HFFc6 (cell line): ENCODE measurements at places on chromosomes 2 and 18.
A peak's percentile ranks its signal among the peaks of the same experiment; 100 is the strongest.

DNA sequence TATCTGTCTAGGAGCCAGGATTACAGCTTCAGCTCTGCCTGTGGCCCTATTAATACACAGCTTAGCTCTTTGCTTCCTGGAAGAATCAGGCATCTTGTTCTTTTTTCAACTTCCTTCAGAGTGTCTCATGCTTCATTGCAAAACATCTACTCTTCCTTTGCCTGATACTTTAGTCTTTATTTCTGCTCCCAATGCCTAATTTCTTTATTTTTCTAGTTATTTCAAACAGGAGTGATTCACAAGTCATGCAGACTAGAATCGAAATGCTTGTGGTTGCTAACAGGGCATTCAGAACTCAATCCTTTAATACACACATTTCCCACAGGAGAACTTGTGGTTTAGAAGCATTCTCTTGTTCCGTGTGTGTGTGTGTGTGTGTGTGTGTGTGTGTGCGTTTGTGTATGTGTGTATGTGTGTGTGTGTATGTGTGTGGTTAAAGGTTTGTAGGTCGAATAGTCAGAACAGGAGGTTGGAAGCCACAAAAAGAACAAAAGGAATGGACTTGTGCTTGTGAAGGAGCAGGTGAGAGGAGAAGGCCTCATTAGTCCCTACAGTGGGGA is 28.3 kb upstream of the INSIG2 start:
- peak; percentile 88 for DNase-seq

DNA sequence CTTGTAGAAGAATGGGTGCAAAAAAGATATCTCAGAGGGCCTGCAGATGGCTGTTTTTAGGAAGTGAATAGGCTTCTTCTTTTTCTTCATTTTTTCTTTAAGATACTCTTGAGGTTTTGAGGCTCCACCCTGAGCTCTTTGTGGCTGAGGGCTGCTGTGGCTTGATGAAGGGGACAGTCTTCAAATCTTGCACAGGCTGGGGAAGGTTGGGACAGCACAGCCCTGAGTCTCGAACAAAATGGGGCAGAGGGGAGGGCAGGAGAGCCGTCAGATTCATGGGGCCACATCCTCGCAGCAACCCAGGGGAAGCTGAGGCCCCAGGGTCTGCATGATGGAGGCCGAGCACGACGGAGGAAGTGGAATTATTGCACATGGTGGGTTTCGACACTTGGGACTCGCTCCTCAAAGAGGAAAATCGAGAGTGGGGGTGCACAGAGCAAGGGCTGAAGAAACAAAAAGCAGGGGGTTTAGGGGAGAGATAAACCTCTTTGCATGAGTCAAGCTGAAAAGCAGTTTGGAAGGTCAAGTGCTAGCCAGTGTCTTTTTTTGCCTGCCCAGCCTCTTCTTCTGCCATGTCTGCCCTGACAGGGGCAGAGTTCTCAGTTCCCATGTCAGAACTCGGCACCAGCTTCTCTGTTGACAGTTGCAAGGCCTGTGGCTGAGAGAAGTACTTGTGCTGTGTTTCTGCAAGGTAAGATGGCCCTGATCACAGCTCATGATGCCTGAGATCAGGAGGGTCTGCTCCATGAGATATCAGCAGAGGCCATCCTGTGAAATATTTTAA is 19.5 kb downstream of the INPP4A start:
- DNase-seq: no peak

- no peak for DNase-seq
These were observed 135.2 kb upstream of the HAAO start for GRCh38 chr2:42927334-42928160.

DNA sequence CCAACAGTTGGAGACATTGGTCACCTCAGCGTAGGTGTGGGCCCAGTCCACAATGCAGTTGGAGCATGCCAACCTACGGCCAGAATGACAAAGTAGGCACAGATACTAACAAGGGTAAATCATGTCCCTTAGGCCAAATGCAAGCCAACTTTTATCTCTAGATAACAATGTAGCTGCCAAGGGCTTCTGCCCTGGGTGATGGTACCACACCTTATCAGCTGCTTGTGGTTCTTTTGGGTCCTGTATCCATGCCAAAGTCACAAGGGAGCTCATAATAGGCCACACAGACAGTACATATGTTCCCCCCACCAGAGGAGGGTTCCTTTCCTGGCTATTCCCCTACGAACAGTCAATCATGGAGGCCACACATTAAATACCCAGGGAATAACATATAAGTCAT is 19.1 kb downstream of the PHOSPHO2 start:
- DNase-seq: no peak

DNA sequence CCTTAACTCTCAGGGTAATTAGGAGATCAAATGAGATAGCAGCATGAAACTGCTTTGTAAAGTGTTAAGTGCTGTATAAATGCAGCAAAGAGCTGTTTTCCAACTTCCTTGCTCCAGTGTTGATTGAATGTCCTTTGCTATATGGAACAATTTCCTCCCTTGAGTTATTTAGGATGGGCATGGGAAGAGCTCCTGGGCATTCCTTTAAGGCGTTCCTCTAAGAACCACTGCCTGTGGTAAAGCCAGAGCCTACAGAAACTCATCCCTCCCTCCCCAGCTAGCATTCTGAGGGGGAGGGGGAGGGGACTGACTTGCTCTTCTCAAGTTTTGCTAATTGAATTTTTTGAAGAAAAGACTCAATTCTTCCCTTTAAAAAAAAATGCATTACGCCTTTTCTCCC is 1.4 kb downstream of the AKAIN1 start:
- no peak for DNase-seq

GRCh38 chr2:186256540-186256939 is 229.5 kb upstream of the ZC3H15 start:
- DNase-seq: peak; percentile 13
